ENCODE measurements at places on chromosomes 7 and 10. TPM values are rescaled to one million over a fixed set of nuclear protein-coding genes. Genes with fewer than 3 reads are reported as not detected.

GIMAP8 gene
- polyA plus RNA-seq: 6.1 TPM

EGR2 gene
- 2.5 TPM for polyA plus RNA-seq

CHCHD3 gene
- polyA plus RNA-seq: 69.0 TPM

SPAM1 gene
- not detected for polyA plus RNA-seq

CPN1 gene
- polyA plus RNA-seq: not detected

UCMA gene
- 0.95 TPM for polyA plus RNA-seq

DNA sequence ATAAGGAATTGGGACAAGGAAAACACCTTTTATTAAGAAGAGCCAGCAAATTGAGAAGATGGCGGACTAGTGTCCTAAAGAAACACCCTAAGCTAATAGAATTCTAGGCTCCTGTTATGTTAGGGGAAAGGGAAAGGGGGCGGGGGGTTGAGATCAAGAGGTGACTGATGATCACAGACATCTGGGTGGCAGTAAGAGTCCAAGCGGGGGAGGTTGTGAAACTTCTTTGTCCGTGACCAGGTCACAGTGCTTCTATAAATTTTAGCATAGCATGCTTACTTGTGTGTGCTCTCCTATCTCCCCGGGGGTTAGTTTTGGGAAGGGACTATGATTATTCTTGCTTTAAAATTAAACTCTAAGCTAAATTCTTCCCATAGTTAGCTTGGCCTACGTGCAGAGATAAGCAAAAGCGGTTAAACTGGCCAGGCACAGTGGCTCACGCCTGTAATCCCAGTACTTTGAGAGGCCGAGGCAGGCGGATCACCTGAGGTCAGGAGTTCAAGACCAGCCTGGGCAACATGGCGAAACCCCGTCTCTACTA is 262.1 kb downstream of the SKIDA1 start:
- DNase-seq: no peak

DNA sequence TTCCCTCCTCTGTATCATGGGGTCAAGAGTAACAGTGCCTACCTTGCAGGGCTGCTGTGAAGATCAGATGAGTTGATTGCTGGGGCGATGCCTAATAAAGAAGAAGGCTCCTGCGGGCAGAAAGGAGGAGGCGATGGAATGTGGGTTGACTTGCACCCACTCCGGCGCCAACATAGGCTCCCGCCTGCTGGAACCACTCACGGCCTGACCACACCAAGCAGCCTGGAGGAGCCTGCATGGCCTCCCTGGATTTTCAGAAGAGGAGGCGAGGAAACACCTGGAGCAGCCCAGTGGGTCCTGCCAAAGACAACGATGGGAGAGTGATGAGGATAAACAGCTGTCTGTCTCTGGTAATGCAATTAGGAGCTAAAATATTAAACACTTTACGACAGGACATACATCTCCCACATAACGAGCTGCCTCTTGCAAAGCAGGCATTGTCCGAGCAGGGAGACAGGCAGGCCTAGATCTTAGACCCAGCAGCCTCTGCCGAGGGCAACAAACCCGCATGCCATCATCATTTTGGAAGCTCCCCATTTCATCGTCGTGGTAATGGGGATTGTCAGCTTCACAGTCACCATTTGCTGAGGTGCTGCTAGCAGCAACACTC is 302.9 kb upstream of the ZMIZ1 start:
- no peak for DNase-seq

- DNase-seq: no peak
Observed at GRCh38 chr7:55588976-55589604, 16.8 kb upstream of the VOPP1 start.

DNA sequence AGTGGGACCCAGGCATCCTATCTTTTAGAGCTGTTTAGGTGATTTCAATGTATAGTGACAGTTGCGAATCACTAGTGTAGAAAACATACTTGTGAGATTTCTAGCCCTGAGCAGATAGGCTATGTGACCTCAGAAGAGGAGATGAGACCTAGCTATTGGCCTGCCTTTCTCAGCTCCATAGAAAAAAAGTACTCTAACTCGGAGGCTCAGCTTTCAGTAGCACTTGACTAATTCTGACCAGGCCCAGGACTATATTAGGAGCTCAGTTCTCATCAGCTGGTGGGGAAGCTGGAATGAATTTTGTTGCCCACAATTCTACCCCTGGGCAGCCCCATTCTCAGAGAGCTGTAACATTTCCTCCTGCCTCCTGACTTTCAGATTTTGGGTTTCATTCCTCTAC is 179.9 kb upstream of the NAMPT start:
- no peak for DNase-seq

GRCh38 chr7:38751416-38751815 is 120.2 kb upstream of the AMPH start:
- DNase-seq: no peak

GRCh38 chr10:46298477-46299285 is 11.9 kb downstream of the ANTXRL start:
- DNase-seq: no peak

DNA sequence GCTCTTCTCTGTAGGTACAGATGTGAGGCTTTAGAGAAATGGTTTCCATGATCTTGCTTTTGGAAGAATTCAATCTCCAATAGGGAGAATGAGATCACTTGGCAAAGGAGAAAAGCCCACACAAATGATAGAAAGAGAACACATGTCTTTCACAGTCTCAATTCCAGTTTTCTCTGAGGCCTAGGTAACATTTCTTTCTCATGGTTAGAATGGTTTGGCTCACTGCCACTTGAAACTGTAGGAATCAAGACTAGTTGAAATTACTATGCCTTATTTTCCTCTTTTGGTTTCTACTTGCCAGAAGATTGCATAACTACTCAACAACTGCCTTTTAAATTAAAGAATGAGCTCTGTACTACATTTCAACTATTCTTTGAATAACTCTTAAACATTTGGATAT is 276.5 kb upstream of the TEX47 start:
- DNase-seq: peak; percentile 20

DNA sequence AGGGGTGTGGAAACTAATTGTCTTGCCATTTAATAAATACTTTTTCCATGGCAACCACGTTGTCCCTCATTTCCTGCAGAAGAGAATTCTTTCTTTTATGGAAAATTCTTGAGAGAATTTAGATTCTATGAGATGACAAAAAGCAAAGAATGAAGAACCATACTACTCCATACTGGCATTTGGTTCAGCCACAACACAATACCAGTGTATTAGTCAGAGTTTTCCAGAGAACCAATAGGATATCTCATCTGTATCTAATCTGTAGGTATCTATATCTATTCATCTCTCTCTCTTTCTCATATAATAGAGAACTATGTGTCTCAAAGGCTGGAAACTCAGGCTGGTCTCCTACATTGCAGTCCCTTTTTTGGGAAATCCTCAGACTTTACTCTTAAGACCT is 44.6 kb upstream of the NAMPT start:
- DNase-seq: no peak

DNA sequence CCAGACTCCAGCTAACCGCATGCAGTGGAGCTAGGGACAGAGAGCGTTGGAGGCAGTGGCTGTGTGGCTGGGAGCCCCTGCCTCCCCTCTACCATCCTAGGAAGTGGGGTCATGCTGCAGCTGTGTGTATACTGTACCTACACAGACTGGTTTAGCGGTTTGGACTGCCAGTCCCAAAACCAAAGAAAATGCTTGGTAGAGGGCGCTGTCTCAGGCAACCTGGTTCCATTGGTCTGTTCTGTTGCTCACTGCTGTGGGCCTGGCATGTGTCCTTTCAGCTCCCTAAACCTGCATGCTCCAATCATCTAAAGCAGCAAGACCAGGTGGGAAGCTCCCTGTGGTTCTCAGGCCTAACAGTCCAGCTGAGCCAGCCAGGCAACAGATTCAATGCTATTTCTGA is 4.5 kb downstream of the RBP4 start:
- no peak for DNase-seq

DNA sequence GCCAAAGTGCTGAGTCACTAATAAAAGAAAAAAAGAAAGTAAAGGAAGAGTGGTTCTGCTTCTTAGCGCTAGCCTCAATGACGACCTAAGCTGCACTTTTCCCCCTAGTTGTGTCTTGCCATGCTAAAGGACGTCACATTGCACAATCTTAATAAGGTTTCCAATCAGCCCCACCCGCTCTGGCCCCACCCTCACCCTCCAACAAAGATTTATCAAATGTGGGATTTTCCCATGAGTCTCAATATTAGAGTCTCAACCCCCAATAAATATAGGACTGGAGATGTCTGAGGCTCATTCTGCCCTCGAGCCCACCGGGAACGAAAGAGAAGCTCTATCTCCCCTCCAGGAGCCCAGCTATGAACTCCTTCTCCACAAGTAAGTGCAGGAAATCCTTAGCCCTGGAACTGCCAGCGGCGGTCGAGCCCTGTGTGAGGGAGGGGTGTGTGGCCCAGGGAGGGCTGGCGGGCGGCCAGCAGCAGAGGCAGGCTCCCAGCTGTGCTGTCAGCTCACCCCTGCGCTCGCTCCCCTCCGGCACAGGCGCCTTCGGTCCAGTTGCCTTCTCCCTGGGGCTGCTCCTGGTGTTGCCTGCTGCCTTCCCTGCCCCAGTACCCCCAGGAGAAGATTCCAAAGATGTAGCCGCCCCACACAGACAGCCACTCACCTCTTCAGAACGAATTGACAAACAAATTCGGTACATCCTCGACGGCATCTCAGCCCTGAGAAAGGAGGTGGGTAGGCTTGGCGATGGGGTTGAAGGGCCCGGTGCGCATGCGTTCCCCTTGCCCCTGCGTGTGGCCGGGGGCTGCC is at the start of gene IL6:
Gene IL6, plus strand, starts transcription at position 294 of the 807 bp plus-strand sequence. Its CDS starts 63 bp downstream, at position 357.
- no peak for DNase-seq

GRCh38 chr7:151186640-151187408 is at the start of gene ASB10:
ASB10 (minus strand) TSS chr7:151187250; CDS start chr7:151187130, 120 bp downstream.
- DNase-seq: no peak

DNA sequence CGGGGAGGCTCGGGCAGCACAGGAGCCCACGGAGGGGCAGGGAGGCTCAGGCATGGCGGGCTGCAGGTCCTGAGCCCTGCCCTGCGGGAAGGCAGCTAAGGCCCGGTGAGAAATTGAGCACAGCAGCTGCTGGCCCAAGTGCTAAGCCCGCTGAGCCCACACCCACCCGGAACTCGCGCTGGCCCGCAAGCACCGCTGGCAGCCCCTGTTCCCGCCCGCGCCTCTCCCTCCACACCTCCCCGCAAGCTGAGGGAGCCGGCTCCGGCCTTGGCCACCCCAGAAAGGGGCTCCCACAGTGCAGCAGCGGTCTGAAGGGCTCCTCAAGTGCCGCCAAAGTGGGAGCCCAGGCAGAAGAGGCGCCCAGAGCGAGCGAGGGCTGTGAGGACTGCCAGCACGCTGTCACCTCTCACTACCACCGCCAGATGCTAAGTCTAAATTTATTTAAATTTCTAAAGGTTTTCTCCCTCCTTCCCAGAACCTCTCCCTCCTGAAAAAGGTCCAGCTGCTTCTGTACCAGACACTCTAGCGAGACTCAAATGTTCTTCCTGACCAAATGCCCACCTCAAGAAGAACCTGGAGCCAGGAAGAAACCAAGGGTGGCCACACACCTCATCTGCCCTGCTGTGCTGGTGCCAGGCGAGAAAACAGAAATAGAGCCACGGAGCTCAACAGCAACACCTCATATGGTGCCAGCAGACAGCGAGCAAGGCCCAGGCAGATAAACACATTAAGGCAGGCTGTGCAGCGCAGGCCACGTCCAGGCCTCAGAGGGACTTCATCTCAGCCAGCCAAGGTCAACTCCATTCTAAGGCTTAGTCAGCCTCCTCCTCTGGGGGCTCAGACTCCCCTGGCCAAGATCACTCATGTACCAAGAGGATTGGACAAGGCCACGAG is 47.0 kb downstream of the KCNMA1 start:
- no peak for DNase-seq

DNA sequence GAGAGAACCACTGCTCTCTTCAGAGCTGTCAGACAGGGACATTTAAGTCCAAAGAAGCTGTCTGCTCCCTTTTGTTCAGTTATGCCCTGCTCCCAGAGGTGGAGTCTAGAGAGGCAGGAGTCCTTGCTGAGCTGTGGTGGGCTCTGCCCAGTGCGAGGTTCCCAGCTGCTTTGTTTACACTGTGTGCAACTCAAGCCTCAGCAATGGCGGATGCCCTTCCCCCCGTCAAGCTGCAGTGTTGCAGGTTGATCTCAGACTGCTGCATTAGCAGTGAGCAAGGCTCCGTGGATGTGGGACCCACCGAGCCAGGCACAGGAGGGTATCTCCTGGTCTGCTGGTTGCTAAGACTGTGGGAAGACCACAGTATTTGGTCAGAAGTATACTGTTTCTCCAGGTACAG is 438.9 kb downstream of the ARL4A start:
- no peak for DNase-seq

Measured in forelimb muscle (tissue), 1 donor.